Naive thymus-derived CD4-positive, alpha-beta T cell (primary cell): ENCODE measurements at places on chromosomes 2 and 18.
A peak's percentile ranks its signal among the peaks of the same experiment; 100 is the strongest.

DNA sequence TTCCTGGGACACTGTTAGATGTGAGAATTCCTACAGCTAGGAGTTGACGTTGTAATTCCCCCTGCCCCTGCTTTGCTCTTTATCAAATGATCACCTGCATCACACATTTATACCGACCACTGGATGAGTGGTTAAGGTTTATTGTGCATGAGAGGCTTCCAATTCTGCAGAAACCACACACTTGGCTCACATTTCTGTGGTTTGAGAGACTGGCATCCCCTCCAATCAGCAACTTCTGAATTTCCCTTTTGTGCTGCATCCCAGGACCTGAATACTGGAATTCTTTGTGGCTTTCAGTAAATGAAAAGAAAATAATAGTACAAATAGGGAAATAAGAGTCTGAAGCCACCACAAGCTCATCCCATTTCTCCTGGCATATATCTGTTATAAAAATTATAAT, 628.7 kb upstream of the PIK3C3 start:
- DNase-seq: no peak

DNA sequence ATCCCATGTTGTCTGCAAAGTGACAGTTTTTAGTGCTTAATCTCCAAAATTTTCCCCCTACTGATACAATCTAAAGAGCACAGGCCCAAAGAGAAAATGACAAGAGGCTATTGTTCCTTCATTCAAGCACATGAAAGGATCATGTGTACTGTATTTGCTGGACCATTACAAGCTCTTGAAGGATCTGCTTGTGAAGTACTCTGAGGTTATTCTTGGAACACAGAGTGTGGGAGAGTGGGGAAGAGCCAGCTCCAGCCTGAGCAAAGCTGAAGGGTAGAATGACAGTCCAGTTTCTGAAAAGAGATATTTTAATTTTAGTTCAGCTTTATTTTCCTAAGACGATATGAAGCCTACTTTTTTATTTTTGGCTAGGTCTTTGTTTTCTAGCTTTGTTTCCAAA, 112.2 kb downstream of the GALNT3 start:
- no peak for DNase-seq

DNA sequence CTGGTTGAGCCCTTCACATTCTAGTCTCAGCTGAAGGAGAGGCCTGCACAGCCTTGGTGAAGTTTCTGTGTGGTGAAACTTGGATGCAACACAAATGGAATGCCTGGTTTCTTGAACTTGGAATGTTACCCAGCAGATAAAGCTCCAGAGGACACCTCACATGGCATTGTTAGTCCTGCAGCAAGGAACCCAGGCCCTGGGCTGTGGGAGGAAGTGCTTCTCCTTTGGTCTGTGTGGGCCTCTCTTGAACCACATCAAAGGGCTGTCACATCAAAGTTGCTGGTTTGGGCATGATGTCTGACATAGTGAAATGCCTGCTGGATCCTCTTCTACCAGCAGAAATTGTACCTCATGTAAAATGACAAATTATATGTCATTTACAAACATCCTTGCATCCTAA, 198.5 kb downstream of the FHOD3 start:
- DNase-seq: no peak

- no peak for DNase-seq
These were observed 2.4 kb downstream of the SRD5A2 start for GRCh38 chr2:31578316-31578715.

DNA sequence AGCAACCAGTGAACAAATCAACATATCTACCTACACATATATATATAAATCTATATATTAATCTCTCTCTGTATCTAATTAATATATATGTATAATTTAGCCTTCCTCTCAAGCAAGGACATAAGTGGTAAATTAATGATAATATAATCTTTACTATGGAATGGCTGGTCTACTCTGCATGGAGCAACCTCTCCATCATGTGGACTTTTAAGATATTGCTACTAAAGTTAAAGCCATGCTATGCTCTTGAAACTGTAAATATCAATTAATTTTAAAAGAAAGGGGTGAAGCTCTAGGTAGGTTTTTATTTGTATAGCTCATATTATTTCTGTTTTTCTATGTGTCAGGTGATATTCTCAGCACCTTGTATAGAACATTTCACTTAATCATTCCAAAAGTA, 147.0 kb downstream of the PPP1R1C start:
- DNase-seq: no peak

- DNase-seq: no peak
These were observed 42.0 kb downstream of the TFCP2L1 start for GRCh38 chr2:121242976-121243375.

DNA sequence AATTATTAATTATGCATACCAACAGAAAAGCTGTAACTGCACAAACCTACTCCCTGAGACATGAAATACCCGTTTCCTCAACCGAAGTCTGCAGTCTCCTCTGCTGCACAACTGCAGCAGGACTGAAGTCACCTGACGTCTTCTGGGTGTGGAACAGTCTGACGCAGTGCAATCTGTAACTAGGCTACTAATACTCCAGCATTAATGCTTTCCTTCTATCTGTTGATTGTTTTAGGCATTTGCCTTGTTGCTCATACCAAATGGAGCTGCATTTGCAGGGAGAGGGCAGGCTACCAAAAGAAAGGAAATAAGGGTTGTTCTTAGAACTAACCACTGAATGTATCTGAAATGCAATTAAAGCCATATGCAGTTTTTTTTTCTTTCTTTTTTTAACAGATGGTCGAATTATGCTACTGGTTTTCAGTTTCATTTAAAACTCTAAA, 40.1 kb downstream of the RTN4 start:
- peak; percentile 68 for DNase-seq

DNA sequence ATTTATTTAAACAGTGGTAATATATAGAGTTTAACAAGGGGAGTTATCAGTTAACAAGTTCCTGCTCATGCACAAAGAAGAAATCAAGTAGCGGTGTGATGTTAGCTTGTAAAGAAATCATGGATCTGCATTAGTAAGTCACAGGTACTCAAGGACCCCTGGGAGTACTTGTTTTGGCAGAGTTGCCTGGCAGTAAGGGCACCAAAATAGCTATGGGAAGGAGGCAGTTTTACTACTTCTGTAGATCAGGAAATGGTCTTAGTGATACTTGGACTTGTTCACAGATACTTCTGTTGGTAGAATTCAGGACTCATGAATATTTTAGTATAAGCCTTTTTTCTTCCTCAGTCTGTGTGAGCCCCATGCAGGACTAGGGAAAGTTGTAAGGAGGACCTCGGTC, 107.3 kb upstream of the IL1R2 start:
- no peak for DNase-seq

DNA sequence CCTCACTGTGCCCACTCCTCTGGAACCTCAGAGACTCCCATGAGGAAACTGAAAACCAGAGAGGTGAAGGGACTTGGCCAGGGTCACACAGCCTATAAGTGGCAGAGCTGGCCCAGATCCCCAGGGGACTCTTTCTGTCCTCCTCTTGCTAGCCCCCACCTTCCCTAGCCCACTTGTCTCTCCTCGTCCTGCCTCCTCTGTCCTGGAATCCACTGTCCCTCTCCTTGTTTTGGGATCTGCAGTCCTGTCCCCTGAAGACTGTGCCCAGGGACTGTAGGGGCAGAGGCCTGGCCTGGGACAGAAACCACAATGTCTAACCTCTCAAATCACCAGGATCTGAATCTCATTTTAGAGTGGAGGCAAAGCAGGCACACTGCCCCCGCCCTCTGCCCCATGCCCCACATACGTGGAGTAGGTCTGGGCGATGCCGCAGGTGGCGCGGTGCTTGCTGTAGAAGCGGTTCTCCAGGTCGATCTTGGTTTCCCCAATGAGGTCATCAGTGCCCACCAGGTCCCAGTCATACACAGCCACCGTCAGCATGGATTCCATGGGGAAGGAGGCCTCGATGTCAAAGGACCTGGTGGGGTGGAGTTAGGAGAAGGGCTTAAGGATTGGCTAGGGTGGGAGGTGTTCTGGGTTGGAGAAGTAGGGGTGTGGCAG, 12.5 kb downstream of the OTOF start:
- DNase-seq: no peak

- peak; percentile 41 for DNase-seq
These were observed 7.0 kb downstream of the LPIN1 start for GRCh38 chr2:11753452-11753885.

DNA sequence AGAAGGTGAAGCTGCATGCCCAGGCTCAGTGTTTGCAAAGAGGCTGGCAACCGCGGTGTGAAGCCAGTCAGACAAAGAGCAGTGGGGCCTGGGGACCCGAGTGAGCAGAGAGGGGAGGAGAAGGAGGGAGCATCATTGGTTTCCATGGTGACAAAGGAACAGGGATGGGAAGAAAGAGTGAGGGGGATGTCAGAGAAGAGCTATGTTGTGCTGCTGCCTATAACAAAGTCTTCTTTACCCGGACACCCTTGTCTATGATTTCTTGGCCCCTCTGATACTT, 14.5 kb downstream of the TMEM247 start:
- DNase-seq: no peak

DNA sequence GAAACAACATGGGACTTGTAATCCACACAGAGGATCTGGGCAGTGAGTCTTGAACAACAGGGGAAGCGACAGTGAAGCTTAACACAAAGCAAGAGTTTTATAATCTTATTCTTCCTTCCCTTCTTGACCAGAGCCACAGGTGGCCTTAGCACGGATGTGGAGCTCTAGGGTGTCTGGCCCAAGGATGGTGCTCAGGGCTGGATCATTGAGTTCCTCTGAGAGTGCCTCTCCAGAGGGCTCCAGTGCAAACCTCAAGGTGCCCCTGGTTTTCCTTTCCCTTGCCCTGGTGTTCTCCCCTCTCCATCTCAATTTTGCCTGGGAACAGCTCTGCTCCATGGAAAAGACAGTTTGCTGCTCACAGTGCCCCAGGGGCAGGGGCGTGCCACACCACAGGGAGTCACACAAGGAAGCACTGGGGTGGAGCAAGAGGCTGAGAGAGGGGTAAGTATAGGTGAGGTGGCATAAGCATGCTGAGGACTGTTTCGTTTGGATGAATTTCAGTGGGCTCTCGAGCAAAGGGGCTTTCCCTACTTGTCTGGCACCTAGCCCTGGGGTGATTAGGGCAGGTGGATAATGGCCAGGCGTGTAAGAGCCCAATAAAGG, 88.6 kb upstream of the B3GNT7 start:
- no peak for DNase-seq

- no peak for DNase-seq
These were observed 41.9 kb upstream of the ITPRID2 start for GRCh38 chr2:181849601-181850000.

- no peak for DNase-seq
These were observed 373.9 kb upstream of the MC4R start for GRCh38 chr18:60746491-60746890.

DNA sequence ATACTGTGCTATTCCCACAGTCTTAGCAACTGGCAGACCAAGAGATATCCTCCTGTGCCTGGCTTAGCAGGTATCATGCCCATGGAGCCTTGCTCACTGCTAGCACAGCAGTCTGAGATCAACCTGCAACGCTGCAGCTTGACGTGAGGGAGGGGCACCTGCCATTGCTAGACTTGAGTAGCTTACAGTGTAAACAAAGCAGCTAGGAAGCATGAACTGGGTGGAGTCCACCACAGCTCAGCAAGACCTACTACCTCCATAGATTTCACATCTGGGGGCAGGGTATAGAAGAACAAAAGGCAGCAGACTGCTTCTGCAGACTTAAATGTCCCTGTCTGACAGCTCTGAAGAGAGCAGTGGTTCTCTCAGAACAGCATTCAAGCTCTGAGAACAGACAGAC, 74.8 kb downstream of the AKAIN1 start:
- DNase-seq: no peak

GRCh38 chr2:175890636-175891242, 111.3 kb downstream of the LNPK start:
- no peak for DNase-seq

DNA sequence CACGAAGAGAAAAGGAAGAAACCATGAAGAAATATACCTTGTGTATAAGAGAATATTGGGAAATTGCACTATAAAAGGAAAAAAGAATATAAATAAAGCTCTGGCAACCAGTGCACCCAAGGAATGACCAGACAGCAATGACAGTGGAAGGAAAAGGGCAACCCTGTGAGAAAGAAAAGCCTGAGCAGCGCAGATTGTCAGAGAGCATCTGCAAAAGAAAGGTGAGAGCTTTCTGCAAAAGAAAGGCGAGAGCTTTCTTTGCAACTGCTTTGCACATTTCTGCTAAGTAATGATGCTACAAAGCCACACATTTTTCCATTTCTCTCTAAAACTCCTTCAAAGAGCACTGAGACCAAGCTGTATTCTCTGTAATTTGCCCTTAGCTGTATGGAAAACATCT, 83.6 kb downstream of the CTNNA2 start:
- DNase-seq: no peak

- DNase-seq: no peak
These were observed 641.9 kb downstream of the ZEB2 start for GRCh38 chr2:143877876-143878530.

DNA sequence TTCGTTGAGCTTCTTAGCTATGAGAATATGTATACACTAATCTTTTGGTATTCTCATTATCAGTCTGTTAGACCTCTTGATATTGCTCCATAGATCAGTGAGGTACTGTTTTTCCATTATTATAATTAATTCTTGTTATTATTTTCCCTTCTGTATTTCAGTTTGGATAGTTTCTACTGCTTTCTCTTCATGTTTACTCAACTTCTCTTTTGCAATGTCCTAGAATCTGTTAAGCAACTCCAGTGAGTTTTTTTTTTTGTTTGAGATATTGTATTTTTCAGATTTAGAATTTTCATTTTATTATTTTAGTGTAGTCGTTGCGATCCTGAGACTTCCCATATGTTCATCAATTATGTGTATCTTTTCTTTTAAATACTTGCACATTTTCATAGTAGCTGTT, 260.8 kb downstream of the SETBP1 start:
- DNase-seq: no peak

DNA sequence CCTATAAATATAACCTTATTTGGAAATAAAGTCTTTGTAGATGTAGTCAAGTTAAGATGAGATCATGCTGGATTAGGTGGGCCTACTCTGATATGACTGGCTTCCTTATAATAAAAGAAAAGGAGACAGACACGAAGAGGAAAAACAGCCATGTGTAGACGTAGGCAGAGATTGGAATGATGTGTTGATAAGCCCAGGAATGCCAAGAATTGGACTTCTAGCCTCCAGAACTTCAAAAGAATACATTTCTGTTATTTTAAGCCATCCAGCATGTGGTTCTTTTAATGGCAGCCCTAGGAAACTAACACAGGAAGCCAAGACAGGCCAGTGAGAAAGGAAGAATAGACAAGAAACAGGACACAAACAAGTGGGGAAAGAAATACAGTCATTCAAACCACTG, 68.6 kb downstream of the NYAP2 start:
- no peak for DNase-seq
